Fibroblast of villous mesenchyme (primary cell): ENCODE measurements at places on chromosomes 7 and 10.

GRCh38 chr7:140638173-140638791 is 2.3 kb downstream of the DENND2A start:
- peak; percentile 91 for DNase-seq

- no peak for DNase-seq
Measured at GRCh38 chr10:48291190-48291589, 15.3 kb upstream of the MAPK8 start.

GRCh38 chr7:98286701-98287485 is 5.4 kb downstream of the BRI3 start:
- no peak for DNase-seq

DNA sequence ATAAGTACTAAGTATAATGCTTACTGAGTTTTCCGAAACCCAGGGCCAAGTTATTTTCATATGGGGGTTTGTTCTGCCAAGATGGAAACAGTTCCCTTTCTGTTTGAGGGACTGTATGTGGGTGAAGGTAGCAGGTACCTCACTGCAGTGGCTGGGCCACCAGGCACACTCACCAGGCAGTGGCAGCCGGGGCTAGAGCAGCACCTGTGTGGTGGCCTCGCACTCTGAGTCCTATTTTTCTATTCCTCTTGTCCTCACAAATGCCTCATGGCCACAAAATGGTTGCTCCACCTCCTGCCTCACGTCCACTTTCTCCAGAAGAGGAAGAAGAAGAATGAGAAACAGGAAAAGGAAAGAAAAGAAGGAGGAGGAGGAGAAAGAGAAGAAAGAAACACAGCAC is 167.3 kb upstream of the SHH start:
- DNase-seq, result no peak

DNA sequence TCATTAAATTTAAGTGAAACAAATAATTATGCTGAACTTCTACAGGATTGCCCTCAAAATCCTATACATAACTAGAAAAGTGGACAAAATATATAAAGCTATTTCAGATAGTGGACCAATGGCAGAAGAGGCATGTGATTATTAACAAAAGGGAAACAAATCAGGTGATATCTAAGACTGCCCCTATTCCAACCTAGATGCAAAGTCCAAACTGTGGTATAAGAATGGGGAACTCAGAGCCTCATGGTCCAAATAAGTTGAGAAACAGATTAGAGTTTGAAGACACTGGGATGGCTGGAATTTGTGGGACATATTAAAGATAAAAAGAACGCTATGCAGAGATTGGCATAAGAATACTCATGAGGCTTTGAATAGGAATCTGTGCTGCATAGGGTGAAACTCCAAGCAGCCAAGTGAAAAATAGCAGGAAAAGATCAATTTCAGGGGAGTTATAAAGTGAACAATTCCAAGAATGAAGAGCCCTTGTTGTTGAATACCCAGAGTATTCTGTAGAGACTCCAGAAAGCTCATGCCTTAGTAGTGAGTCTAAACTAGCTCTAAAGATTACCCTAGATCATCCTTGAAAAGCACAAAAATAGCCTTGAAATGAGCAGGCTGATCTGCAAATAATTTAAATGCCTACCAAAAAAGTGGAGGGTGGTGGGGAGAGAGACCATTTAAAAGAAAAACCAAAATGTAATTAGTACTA is 152.4 kb downstream of the IMMP2L start:
- DNase-seq, result peak; percentile 19

DNA sequence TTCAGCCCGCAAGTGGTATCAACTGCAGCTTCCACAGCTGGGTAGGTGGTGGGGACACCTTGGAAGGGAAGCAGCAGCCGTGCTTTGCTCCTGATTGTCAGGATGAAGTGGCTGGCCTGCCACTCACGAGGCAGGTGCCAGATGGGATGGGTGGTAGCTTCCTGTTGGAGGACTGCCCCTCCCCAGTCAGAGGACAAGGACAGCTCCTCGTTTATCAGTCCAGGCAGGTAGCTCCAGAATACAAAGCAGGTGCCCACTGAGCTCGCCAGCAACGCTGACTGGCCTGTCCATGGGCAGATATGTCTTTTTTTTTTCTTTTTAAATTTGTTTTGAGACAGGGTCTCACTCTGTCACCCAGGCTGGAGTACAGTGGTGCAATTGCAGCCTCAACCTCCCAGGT is 431.3 kb downstream of the GALNT17 start:
- DNase-seq, result no peak

GRCh38 chr10:5615316-5615715 is 51.1 kb downstream of the ASB13 start:
- peak; percentile 17 for DNase-seq

- no peak for DNase-seq
Measured at GRCh38 chr10:513393-513792, 176.1 kb downstream of the DIP2C start.
